LHCN-M2 (cell line): ENCODE measurements at places on chromosomes 16 and 17. TPM values are rescaled to one million over a fixed set of nuclear protein-coding genes. Genes with fewer than 3 reads are reported as not detected.
A peak's percentile ranks its signal among the peaks of the same experiment; 100 is the strongest.

GRCh38 chr16:4391631-4392381, 20.2 kb downstream of the VASN start:
- DNase-seq, result no peak

The KRTAP2-3 gene
- 0.80 and 3.4 TPM in 2 replicates for total RNA-seq

The KREMEN2 gene
- total RNA-seq, result 1.5 and 1.7 TPM in 2 replicates

DNA sequence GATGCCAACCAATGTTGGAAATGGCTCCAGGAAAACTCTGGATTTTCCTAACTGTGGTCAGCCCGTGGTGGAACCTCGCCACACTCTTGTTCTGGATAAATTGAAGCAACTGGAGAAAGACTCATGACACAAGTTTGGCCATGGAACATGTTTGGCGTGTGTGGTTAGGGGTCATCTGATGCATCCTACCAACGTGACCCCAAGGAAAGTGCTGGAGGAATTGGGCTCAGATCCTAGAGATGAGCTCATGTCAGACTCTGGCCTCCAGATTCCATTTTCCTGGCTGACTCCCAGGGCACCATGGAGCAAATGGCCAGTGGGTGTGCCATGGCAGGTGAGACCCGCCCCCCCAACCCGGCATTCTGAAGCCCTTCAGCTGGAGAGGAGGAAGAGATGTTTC, 58.5 kb downstream of the CACNG5 start:
- peak; percentile 59 for DNase-seq

- DNase-seq, result no peak
These were observed 6.7 kb upstream of the RPL27 start for GRCh38 chr17:42991471-42991870.

- peak; percentile 66 for DNase-seq
These were observed 66.8 kb downstream of the DNAH3 start for GRCh38 chr16:21083729-21084268.

The CDK5R1 gene
- total RNA-seq, result 4.2 and 8.6 TPM in 2 replicates

The FOXK2 gene
- 24.8 and 31.5 TPM in 2 replicates for total RNA-seq

The NOL3 gene
- total RNA-seq, result 58.0 and 58.6 TPM in 2 replicates

The HBZ gene
- not detected in 2 replicates for total RNA-seq

GRCh38 chr17:35286120-35286781, 43.4 kb downstream of the SLFN5 start:
- DNase-seq, result no peak

DNA sequence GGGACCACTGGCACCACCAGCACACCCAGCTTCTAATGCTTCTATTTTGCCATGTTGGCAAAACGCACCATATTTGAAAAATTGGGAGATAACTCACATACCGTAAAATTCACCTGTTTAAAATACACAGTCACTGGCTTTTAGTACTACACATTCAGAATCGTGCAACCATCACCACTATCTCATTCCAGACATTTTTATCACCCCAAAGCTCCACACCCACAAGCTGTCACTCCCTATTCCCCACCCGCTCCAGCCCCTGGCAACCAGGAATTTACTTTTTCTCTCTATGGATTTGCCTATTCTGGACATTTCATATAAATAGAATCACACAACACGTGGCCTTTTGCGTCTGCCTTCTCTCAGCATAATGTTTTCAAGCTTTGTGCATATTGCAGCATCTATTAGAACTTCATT, 25.0 kb downstream of the PPL start:
- peak; percentile 50 for DNase-seq

- DNase-seq, result no peak
These were observed 878 bp upstream of the TRIM25 start for GRCh38 chr17:56914581-56915273.

- no peak for DNase-seq
These were observed 39.6 kb downstream of the STX8 start for GRCh38 chr17:9536061-9536460.

- no peak for DNase-seq
These were observed 162.8 kb upstream of the ANKFN1 start for GRCh38 chr17:55990332-55991006.

GRCh38 chr17:61253937-61254574, 145.6 kb upstream of the TBX2 start:
- no peak for DNase-seq

DNA sequence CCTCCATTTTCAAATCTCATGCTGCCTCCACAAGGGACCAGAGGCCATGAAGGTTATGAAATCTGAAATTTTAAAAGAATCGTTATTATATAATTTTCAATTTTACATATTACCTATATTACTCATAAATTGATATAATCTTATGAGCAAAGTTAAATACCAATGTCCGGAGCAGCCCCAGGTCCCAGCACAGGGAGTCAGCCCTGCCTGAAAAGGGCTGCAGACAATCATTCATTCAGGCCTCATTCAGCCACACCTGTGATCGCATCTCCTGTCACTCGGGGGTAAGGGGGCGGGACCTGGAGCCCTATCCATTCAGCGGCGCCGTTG, 172.5 kb downstream of the AHSP start:
- peak; percentile 54 for DNase-seq

DNA sequence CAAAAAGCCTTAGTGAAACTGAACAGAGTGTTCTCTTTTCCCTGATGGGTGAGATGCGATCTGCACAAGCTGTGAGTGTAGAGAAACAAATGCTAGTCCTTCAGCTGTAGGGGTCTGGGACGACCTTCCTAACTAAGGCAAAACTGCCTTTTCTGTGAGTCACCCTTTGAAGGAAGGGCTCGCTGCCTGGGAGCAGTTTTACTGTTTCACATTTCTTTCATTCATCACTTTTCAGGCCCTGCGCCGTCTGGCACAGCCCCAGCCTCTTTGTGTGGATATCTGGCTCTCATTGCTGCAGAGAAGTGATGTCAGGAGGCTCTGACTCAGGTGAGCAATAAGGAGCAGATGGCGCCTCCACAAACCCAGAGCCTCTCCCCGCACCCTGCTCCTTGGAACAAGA, 57.4 kb downstream of the HS3ST3A1 start:
- peak; percentile 95 for DNase-seq

- no peak for DNase-seq
These were observed 32.5 kb downstream of the MYO18A start for GRCh38 chr17:29147682-29148081.

The DCUN1D3 gene
- 28.2 and 30.0 TPM in 2 replicates for total RNA-seq

GRCh38 chr16:11034481-11034931, 90.1 kb downstream of the CLEC16A start:
- DNase-seq, result no peak

- no peak for DNase-seq
These were observed 7.2 kb downstream of the SLC38A10 start for GRCh38 chr17:81287741-81288430.

GRCh38 chr17:56754523-56755208, 79.1 kb downstream of the C17orf67 start:
- DNase-seq, result peak; percentile 89

DNA sequence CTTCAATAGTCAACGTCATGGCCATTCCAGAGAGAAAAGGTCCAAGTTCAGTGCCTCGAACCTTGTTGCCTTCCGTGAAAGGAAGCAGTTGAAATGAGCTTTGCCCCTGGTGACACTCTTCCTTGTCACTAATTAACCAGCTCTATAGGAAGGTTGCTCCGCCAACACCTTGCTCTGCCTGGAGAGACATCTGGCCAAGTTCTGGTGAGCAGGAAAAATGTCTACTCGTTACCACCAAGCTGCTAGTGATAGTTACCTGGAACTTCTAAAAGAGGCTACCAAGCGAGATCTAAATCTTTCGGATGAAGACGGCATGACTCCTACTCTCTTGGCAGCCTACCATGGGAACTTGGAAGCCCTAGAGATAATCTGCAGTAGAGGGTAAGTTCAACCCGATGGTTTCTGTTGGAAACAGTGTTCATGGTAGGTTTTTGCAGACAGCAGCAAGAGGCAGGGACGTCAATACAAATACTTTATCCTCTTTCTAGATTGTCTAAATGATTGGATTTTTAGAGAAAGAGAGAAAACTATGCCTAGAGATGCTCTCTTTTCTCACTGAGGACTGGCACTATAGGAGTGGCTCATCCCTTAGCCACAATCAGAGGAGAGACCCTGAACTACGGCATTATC, at the start of gene ANKS4B:
Gene ANKS4B, plus strand, starts transcription at position 179 of the 630 bp plus-strand sequence. Its CDS starts 39 bp downstream, at position 218.
- DNase-seq, result no peak

GRCh38 chr16:67430977-67431774, at the start of gene HSD11B2:
TSS of gene HSD11B2 (plus strand) at chr16:67431121. CDS start at chr16:67431249, 128 bp downstream.
- peak; percentile 68 for DNase-seq

The PTGES3L gene
- total RNA-seq, result 2.4 and 5.5 TPM in 2 replicates

DNA sequence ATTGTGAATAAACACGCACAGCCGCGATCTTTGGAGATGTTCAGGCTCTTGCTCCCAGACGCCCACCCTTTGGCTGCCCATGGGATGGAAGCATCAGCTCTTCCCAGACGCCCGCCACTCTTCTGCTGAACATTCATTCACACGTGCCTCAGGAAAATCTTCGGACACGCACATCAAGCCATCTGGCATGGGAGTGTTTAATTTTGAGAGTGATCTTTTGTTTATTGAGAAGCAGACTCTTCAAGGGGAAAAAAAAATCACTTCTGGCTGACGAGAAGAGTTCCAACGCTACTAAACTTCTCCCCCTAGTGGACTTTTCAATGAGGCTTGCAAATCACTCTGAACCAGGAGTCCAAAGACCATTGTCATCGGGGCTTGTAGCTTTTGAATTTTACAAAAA, 62.0 kb upstream of the NUDT7 start:
- no peak for DNase-seq

GRCh38 chr16:71276589-71277334, 12.4 kb downstream of the CMTR2 start:
- DNase-seq, result no peak

The PSKH1 gene
- total RNA-seq, result 9.0 and 10.3 TPM in 2 replicates

- no peak for DNase-seq
These were observed 1.5 kb upstream of the CARD14 start for GRCh38 chr17:80168371-80168770.
